ENCODE measurements at places on chromosomes 16 and 17.

DNA sequence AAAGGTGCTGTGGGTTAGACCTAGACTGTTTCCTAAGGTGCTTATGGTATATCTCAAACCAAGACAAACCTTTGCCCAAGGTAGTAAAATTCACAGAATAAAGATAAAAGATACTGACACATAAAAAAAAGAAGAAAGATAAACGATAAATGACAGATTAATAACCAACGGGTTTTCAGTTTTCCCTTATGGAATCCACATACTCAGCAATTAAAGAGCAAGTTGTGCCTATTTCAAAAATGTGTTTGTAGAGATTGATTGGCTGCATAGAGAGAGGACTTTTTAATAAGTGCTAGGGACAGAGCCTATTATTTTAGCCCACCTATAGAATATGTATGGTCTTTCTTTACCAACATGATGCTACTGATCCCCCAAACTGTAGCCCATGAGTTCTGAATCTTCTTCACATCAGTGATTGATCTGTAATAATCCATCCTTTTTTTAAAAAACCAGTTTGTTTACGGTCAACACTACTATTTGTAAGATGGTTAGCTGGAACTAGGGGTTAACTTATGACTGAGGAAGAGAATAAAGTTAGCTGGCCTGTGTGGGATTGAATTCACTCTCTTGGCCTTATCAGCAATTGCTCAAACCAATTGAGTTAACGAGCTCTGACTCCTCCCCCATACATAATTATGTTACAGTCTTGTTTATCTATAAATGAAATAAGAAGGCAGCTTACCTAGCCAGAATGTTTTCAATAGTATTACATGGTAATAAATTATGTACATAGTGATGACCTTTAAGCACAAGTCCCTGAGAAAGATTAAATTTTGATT lies 53.8 kb downstream of the SNX11 start:
- DNase-seq: no peak

DNA sequence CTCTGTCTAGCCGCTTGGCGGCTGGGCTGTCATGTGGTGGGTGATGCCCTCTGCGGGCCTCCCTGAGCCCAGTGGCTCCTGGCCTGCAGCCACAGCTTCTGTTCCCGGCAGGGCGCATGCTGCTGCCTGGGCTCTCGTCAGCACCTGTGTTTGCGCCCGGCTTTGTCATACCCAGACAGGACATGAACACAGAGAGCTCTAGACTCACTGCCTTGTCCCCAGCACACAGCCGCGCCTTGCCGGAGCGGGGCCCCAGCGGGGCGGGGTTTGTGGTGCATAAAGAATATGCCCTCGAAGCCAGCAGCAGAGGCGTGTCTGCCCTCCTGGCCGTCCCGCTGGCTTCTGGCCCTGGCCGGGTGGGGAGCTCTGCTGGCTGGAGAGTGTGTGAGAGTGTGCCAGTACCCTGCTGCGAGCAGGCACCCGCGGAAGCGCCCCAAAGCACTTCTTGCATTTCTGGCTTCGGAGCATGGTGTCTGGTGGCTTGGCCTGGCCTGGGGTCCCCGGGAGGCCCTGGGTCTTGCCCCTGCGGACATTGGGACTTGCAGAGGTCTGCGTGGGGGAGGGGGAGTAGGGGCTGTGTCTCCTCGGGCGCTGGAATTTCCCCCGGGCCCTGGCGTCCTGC lies 14.4 kb downstream of the ASPSCR1 start:
- DNase-seq: no peak

- DNase-seq: no peak
These were observed 31.9 kb downstream of the CMC2 start for GRCh38 chr16:80974649-80975376.

- DNase-seq: peak; percentile 85
These were observed 1.6 kb downstream of the TMC8 start for GRCh38 chr17:78132084-78132676.

- no peak for DNase-seq
These were observed at the start of gene KRTAP2-4 for GRCh38 chr17:41065829-41066624. TSS of gene KRTAP2-4 (minus strand) at chr17:41065879. CDS start at chr17:41065845, 34 bp downstream.

GRCh38 chr17:67215991-67216421 lies 29.0 kb downstream of the HELZ start:
- DNase-seq: no peak

DNA sequence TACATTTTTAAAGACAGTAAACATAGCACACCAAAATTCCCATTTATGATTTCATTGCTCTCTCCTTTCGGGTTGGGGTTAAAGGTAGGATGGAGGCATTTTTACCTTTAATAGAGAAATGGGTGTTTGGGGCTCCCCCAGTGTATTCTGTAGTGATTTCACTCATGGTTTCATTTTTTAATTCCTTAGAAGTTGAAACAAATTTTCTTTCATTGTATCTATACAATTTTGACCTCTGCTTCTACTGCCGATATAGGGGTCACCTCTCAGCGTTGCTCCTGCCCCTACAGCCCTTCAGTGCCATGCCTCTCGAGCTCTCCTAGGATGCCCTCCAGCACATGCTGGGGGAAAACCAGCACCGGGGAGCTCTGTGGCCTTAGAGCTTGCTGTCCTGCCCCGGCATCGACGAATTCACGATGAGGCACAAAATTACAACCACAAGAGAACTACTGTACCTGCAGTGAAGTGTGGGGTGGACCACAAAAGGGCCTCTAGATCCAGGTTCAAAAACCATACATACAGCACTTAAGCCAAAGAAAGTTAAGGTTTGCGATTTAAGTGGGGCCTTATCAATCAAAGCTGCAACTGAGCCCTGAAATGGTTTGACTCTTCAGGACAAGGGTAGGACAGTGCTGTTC lies 39.3 kb downstream of the LITAFD start:
- DNase-seq: no peak

DNA sequence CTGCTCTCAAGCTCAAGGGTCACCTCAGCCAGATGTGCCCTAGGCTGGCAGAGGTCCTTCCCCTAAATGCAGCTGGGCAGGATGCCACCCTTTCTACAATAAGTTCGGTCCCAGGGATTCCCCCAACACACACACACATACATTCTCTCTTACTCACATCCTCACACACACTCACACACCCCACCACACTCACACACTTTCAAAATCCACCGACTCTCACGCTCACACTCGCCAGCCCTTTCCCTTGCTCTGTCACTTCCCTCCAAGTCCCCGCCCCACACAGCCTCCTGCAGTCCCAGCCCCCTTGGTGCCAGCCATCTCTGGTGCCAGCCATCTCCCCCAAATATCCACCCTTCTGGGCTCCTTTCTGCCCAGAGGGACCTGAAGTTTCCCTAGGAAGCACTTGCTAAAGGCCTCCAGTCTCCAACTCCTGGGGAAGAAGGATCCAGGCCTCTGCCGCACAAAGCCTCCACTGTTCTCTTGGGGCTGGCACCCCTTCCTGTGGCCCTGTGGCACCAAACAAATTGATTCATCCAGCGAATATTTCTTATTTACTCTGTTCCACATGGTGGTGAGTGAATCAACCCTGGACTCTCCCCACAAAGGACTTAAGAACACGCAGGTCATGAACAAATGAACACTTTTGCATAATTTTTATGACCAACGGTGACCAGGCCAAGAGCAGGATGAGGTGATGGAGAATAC lies 3.8 kb upstream of the USP36 start:
- DNase-seq: no peak

DNA sequence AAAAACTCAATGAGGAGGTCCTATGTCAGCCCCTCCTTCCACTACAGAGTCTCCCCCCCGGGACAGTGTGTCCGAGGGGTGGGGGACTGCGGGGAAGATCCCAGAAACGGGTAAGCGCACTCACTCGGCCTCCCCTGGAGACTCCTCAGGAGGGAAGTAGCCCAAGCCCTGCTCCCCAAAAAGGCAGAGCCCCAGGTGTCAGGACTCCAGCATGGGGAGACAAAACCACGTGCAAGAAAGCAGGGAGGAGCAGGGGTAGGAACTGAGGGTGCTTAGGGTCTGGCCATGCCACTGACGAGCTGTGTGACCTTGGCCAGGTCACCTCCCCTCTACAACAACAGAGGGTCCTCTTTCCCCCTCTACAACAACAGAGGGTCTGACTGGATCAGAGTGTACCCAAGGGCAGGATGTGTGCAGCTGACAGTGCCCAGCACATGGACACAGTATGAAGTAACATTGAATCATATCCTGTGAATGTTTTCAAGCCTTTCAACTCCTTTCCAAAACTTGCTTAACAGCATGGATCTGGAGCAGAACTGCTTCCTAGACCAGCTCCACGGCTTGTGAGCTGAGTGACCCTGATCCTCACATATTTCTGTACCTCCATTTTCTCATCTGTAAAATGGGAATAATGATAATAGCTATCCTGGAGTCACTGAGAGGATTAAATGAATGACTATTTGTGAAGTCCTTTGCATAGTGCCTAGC lies 2.1 kb upstream of the NAGS start:
- DNase-seq: no peak

DNA sequence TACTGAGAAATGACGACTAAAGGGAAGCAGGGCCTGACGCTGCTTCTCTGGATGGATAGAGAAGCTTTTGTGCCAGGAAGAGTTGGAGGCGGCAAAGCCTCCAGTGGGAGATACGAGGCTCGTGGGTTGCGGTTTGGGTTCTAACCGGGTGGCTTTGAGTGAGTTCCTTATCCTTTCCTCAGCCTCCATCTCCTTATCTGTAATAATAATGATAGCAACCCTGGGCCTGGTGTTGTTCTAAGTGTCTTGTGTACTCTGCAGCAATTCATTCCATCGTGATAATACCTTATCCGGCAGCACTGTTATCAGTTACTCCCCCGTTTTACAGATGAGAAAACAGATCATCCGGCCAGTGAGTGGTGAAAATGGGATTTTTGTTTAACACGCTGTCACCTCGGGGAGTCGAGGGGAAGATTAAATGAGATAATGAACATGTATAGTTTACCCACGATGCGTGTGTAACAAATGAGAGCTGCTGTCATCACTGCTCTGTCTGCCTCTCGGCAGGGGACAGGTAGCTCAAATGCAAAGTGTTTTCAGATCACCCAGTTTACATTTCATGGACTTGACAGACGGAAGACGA lies 52.0 kb upstream of the LHX1 start:
- no peak for DNase-seq

GRCh38 chr17:78414178-78415162 lies 36.0 kb downstream of the PGS1 start:
- DNase-seq: no peak

DNA sequence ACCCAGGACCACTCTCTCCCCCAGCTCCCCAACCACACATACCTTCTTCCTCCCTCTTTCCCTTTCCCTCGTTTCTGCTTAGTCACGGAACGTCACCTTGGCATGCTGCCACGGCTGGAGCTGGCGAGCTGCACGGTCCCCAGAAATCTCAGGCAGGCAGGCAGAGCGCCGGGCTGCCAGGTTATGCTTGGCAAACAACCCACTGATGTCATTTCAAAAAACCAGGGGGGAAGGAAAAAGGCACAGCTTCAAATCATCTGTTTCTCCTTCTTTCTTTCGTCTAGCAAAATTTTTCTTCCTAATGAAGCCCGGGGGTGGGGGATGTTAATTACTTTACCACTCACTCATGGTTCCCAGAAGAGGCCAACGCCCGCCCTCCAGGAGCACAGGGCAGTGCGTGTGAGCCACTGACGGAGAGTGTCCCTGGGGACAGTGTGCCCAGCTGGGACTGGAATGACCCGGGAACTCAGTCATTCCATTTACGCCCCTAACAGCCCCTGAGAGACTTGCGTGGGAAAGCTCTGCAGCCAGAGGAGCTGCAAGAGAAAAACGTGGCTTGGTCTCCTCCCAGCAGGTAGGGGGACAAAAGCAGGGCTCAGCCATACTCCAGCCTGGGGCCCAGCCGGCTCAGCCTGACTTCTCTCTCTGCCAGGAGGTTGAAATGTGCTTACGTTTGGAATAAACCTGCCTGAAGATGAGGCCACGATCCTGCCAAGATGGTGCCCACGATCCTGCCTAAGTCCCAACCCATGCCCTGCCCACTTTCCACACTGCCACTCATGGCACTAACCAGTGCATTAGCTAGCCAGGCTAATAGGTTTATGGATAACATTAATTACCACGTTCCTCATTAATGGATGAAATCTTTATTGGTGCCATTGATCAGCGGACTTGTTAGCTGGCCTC lies 198.9 kb downstream of the ZFHX3 start:
- no peak for DNase-seq

- DNase-seq: no peak
These were observed 58.1 kb downstream of the CYB5B start for GRCh38 chr16:69482410-69482991.

GRCh38 chr17:74994440-74994839 lies 7.0 kb downstream of the CDR2L start:
- DNase-seq: no peak

GRCh38 chr16:86292942-86293341 lies 217.4 kb upstream of the FOXF1 start:
- no peak for DNase-seq

GRCh38 chr16:27522173-27522707 lies 27.5 kb downstream of the GTF3C1 start:
- no peak for DNase-seq

- no peak for DNase-seq
These were observed 11.0 kb downstream of the ADORA2B start for GRCh38 chr17:15955793-15956541.

- no peak for DNase-seq
These were observed 31.1 kb upstream of the PAFAH1B1 start for GRCh38 chr17:2562162-2562858.

GRCh38 chr17:73410586-73411312 lies 98.9 kb upstream of the CDC42EP4 start:
- no peak for DNase-seq

GRCh38 chr16:27444470-27444869 lies 42.5 kb downstream of the IL21R start:
- DNase-seq: peak; percentile 13

- no peak for DNase-seq
These were observed 34.3 kb downstream of the VPS35L start for GRCh38 chr16:19589771-19590302.

DNA sequence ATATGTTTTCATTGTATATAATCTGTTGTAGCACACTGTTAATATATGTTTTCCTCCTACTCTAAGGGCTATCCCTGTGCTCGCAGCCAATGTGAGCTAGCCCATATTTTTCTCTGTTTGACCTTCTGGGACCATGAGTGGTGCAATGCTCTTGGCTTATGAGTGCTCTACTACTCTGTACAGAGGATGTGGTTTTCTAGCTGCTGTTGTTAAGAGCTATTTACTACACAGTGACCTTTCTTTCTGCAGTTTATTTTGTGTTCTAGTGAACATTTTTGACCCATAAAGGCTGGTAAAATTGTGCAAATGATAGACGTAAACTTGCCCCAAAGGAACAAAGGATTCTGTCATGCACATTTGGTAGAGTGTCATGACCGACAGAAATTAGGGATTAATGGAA lies 84.1 kb upstream of the CPHXL start:
- DNase-seq: no peak

DNA sequence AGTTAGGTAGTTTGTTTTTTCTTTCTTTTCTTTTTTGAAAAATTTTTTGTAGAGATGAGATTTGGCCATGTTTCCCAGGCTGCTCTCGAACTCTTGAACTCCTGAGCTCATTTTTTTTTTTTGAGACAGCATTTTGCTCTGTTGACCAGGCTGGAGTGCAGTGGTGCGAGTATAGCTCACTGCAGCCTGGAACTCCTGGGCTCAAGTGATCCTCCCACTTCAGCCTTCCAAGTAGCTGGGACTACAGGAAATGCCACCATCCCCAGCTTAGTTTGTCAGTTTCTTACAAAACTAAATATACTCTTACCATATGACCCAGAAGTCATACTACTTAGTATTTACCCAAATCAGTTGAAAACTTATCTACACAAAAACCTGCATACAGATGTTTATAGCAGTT lies 14.4 kb upstream of the FBXO47 start:
- DNase-seq: no peak

GRCh38 chr16:54930005-54930868 lies at the start of gene IRX5:
TSS of gene IRX5 (plus strand) at chr16:54930865. CDS start at chr16:54931199, 334 bp downstream.
- peak; percentile 25 for DNase-seq

- no peak for DNase-seq
These were observed 22.3 kb downstream of the CD300LF start for GRCh38 chr17:74690409-74690825.

All from activated B cell treated with CpG ODN at 0.5 μM for 24 hours (primary cell).